H9 (cell line): ENCODE measurements at places on chromosomes 6 and 20. TPM values are rescaled to one million over a fixed set of nuclear protein-coding genes. Genes with fewer than 3 reads are reported as not detected.

Gene KIAA0408
- total RNA-seq = 3.1 and 4.7 TPM in 2 replicates

Gene ENPP1
- 21.1 and 22.5 TPM in 2 replicates for total RNA-seq

Gene AKAP12
- 48.5 and 52.3 TPM in 2 replicates for total RNA-seq

Gene UBR2
- 16.1 and 18.7 TPM in 2 replicates for total RNA-seq

Gene BNIP5
- not detected in 2 replicates for total RNA-seq

Gene RNF182
- total RNA-seq = 3.5 and 3.7 TPM in 2 replicates

Gene RBM24
- 0.48 and 0.55 TPM in 2 replicates for total RNA-seq

Gene DUSP15
- total RNA-seq = 5.6 and 6.7 TPM in 2 replicates

Gene PREX1
- total RNA-seq = 5.4 and 6.6 TPM in 2 replicates

Gene MUCL3
- 0.15 and 0.20 TPM in 2 replicates for total RNA-seq
